ENCODE measurements at places on chromosomes 2 and 18. TPM values are rescaled to one million over a fixed set of nuclear protein-coding genes. Genes with fewer than 3 reads are reported as not detected.

IL36G gene
- not detected for total RNA-seq

FKBP1B gene
- total RNA-seq: 4.6 TPM

DNA sequence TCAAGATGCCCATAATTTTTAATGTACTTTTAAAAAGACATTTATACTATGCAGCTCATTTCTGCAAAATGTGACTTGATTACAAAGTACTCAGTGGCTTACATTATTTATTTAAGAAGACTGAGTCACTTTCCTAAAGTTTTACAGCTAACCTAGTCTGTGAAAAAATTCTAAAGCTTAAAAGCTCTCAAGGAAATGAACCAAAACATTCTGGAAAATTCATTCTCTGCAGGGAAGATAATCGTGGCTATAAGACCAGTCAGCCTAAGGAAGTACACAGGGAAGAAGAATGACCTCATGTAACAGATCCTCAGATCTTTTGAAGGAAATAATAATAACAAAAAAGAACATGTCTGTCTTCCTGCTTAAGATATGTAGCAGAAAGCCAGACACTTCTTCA, 232.1 kb upstream of the STK17B start:
- DNase-seq: no peak

DNA sequence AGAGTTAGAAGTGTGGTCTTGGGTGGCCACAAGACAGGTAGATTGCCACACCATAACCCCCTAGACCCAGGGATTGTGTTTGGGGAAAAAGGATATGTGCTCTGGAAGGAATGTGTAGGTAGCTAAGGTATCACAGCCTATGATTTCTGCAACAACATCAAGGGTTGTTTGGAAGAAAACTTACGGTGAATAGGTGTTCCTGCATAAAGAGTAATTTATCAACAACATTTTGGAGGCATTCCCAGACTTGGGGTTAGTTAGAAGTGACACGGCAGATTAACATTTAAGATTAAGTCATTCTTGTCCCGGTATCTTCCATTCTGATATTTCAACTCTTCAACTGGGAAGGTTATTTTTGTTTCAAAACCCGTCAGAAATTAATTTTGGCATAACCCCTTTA, 65.5 kb downstream of the SPP2 start:
- DNase-seq: no peak

DNA sequence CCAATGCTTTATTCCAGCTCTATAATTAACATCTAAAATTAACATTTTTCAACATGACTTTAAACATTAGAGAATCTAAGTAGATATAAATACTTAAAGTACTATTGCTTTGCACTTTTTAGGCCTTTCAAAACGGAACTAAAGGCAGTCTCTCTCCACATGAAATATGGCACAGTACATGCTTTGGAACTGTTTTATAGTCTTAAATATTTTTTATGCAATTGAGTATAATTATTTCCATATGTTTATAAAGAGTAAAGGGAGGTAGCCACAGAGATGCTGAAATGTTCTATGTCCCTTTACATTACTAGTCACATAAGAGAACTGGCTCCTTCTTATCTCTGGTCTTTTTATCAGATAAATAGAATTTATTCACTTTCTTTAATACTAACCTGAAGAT, 674.0 kb downstream of the PLCL1 start:
- DNase-seq: no peak

GRCh38 chr2:225494100-225494459, 94.6 kb downstream of the NYAP2 start:
- DNase-seq: no peak

GRCh38 chr18:6427286-6427685, 12.6 kb upstream of the L3MBTL4 start:
- DNase-seq: no peak

DNA sequence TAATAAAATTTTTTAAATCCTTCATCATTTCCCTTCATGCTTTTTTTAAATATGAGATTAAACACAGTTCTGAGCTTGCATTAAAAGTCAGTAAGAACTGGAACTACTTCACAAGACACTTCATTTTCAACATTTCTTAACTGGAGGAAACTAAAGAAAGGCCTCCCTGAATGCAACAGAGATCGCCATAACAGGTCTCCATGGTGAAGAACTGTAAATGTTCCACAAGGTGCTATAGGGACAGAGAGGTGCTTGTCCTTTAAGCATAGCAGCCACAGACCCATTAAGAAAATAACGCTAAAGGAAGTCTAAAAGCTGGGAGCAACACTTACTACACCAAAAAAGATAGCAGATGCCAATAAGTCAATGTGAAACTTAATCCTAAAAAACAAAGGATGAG, 8.5 kb downstream of the STAM2 start:
- no peak for DNase-seq

- no peak for DNase-seq
These were observed 29.9 kb downstream of the HPCAL1 start for GRCh38 chr2:10332402-10333246.

- no peak for DNase-seq
These were observed 98.4 kb downstream of the PXDN start for GRCh38 chr2:1645761-1646476.

DNA sequence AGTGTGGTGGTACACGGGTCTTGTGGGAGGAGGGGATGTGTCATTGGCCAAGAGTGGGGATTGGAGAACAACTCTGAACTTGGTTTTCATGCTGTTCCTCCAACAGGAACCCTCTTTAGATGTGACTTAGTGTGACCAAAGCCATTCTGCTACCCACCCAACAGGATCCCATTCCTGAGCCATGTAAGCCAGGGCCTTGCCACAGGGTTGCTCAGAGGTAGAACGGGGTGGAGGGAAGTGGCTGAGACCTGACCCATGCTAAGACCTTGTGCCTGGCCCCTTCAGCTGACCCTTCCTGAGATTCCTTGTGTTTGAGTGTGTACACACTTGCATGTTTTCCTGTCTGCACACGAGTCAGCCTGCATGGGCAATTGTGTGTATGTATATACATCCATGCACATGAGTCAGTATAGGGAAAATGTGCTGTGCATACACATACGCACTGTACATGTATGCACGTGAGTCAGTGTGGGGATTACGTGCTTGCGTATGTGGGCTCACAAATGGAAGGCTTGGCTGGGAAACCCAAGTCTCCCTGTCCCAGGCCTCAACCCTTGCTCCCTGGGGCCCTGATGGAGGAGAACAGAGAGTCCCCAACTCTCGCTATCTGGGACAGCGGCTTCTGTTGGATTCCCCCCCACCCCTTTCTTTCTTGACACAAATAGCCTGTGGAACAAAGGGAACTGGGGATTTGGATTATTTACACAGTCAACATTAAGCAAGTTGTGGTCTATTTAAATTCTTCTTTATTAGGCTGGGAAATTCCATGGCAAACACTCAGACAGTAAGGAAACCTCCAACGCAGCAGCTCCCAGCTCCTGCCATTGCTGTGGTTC, 339.8 kb downstream of the DYSF start:
- DNase-seq: no peak

DNA sequence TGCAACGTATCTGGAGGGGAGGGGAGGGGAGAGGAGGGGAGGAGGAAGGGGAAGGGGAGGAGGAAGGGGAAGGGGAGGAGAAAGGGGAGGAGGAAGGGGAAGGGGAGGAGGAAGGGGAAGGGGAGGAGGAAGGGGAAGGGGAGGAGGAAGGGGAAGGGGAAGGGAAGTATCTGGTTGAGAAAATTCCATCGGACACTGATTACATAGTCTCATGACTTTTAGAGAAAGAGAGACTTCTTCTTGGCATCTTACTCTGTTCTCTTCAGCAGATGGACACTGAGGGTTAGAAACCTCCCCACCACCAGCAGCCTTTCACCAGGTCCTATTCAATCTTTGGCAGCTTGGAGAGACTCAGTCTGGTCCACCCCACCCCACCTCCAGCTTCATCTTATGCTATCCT, 296.3 kb downstream of the TNS1 start:
- DNase-seq: no peak

- DNase-seq: no peak
These were observed 7.5 kb upstream of the RNF144A start for GRCh38 chr2:6909431-6910385.

TMEM169 gene
- 0.27 TPM for total RNA-seq

TNFAIP6 gene
- 7.6 TPM for total RNA-seq

DLX2 gene
- not detected for total RNA-seq

SULT1C4 gene
- total RNA-seq: 9.6 TPM

IL36B gene
- not detected for total RNA-seq

GRCh38 chr2:24950102-24950501, 21.7 kb downstream of the DNAJC27 start:
- DNase-seq: no peak

GRCh38 chr18:43965691-43966090, 688.4 kb upstream of the SYT4 start:
- no peak for DNase-seq

DNA sequence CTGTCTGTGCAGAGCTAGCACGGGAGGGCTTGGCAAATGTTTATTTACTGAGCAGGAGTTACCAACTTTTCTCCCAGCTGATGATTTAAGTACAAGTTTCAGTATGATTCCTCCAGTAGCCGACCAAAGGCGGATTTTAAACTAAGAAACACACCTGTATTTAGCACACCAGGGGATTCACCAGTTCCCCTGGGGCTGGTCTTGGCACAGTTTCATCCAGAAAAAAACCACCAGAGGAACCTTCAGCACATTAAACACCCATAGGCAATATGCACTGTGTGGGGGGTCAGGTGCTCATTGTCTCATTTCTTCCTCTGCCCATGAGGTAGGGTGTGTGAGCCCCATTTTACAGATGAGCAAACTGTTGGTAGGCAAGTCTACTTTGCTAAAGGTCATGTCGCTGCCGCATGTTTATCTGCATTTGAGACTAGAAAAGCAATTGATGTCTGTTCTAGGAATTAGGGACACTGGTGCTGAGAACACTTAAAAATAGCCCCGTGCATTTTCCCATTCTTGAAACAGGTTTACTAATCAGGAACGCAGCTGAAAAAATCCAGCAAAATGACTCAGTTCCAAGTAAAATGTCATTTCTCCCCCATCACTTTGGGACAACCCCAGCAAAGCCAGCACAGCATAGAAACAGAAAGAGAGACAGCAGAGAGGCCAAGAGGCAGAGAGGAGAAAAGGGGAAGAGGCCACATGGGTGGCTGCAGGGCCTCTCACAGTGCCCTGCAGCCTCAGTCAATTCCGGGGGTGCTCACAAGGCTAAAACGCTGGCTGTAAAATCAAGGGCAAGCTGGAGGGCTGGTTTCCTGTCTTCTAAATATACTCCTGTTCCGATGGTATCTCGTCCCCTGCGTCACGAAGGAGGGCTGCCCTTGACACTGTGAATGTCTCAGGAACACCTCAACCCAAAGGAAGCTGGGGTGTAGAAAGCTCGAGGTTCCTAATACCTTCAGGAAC, 166.8 kb upstream of the ID2 start:
- DNase-seq: no peak

GRCh38 chr2:172070936-172071335, 14.4 kb upstream of the DLX1 start:
- DNase-seq: no peak

DNA sequence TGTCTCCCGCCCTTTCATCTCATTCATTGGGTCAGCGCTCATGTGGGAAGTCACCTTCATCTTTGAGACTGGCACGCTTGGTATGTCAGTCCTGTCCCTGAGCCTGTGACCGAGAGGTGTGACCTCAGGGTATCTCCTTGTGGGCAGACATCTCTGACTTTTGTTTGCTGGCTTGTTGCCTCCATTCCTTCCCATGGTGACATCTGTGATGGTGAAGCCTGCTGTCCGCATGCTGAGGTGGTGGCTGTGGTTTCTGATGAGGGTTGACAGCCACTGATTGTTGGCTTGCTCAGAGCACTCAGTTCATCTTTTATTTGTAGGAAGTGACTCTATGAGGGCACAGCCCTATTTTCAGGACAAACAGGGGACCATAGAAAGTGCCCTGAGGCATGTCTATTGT, 139.2 kb downstream of the SLC4A3 start:
- peak; percentile 57 for DNase-seq

DNA sequence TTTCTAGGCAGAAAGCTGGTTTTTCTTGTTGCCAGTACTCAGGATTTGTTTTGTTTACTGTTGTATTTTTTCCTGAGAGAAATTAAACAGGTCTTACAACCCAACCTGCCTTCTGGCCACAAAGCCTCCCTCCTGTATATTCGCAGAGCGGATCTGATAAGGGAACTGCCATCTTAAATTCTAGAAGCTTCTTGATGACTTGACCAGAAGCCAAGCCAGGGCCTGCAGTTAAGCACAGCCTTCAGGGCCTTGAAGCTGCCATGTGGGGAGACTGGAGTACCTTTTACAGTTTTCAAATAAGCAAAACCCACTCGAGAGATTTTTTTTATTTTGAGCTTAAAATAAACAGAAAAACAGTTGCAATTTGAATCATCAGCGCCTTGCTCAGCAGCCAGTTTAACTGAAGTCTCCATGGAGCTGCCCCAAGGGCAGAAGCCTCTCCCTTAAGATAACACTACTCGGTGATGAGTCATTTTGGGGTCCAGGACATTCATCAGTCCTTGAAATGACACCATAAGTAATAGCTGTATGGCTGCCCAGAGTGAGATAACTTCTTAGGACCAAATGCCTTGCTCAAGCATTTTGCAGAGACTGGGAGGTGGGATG, 51.5 kb upstream of the PHLPP1 start:
- DNase-seq: no peak

CSRNP3 gene
- total RNA-seq: 3.0 TPM

DNA sequence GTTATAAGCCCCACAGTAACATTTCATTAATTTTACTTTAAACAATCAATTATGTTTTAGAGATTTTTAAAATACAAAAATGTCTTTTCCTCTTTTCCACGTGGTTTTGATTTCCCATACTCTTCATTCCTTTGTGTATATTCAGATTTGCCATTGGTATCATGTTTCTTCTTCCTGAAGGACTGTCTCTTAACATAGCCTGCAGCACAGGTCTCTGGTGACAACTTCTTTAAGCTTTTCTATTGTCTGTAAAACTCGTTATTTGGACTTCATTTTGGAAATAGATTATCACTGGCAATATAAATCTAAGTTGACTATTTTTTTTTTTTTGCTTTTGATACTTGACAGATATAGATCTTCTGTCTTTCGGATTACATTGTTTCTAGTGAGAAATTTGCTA, 115.2 kb upstream of the KLHL29 start:
- no peak for DNase-seq

TSPYL6 gene
- total RNA-seq: not detected

DNA sequence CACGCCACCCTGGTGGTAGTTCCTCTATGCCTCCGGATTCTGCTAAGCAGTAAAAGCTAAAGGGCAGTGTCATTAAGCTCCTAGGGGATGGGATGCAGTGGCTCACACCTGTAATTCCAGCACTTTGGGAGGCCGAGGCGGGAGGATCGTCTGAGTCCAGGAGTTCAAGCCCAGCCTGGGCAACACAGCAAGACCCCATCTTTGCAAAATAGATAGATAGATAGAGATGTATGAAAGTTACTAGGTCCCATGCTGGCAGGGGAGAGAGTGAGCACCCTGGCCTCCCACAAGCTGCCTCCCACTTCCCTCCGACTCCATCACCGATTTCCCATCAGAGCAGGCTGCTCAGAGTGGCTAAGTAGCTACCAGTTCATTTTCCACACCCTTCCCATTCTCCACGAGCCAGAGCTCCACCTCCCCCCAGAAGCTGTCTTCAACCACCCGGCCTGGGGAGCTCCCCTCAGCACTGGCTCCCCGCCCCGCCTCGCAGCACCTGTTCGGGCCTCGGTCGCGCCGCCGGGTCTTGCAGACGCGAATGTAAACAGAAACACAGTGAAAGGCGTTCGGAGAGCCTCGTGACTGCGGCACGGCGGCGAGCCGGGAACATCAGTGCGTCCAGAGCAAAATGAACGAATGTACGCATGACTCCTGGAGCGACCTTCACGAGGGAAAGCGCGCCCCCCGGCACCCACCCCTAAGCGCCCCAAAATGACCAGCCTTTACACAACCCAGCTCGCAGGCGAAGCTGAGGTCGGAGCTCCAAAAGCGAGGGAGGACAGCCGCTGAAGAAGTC, 598 bp upstream of the CEP68 start:
- DNase-seq: peak; percentile 51

GRCh38 chr2:205427112-205427511, 255.2 kb upstream of the NRP2 start:
- no peak for DNase-seq

GRCh38 chr2:172540421-172540820, 15.5 kb upstream of the PDK1 start:
- DNase-seq: no peak

Measured in left cardiac atrium (tissue), 4 donors.